ENCODE measurements at places on chromosomes 6 and 20.

GRCh38 chr20:1396702-1397101 is 3.8 kb upstream of the FKBP1A start:
- no peak for DNase-seq

DNA sequence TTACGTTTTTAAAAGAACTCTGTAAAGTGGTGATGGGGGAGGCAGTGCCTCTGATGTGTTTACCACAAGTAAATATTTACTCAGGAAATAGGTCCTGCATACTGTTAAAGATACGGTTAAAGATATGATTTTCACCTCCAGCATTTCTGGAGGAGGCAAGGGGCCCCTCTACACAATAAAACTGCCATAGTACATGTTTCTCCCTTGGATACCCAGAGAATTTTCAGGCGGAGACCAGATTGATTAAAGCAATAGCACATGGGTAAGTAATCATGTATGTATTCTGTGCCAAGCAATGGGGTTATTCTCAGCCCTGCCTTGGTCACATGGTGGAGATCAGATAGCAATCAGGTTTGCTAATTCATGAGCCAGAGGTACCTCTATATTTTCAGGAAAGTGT is 9.6 kb downstream of the RIPOR2 start:
- DNase-seq, result no peak

GRCh38 chr20:24378661-24379483 is 90.6 kb upstream of the SYNDIG1 start:
- DNase-seq, result no peak

- no peak for DNase-seq
Observed at GRCh38 chr6:81875782-81876293, 123.4 kb upstream of the TENT5A start.

DNA sequence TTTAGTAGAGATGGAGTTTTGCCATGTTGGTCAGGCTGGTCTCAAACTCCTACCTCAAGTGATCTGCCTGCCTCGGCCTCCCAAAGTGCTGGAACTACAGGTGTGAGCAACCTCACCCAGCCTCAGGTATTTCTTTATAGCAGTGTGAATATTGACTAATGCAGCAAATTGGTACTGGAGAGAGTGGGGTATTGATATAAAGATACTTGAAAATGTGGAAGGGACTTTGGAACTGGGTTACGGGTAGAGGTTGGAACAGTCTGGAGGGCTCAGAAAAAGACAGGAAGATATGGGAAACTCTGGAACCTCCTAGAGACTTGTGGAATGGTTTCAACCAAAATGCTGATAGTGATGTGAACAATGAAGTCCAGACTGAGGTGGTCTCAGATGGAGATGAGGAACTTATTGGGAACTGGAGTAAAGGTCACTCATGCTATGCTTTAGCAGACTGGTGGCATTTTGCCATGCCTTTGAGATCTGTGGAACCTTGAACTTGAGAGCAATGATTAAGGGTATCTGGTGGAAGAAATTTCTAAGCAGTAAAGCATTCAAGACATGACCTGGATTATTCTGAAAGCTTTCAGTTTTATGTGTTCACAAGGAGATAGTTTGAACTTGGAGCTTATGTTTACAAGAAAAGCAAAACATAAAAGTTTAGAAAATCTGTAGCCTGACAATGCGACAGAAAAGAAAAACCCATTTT is 127.2 kb downstream of the DTNBP1 start:
- DNase-seq, result no peak

GRCh38 chr6:53441035-53441493 is 92.3 kb upstream of the ELOVL5 start:
- DNase-seq, result no peak

Data from esophagus squamous epithelium (tissue), 5 donors.